ENCODE measurements at places on chromosomes 2 and 18.

DNA sequence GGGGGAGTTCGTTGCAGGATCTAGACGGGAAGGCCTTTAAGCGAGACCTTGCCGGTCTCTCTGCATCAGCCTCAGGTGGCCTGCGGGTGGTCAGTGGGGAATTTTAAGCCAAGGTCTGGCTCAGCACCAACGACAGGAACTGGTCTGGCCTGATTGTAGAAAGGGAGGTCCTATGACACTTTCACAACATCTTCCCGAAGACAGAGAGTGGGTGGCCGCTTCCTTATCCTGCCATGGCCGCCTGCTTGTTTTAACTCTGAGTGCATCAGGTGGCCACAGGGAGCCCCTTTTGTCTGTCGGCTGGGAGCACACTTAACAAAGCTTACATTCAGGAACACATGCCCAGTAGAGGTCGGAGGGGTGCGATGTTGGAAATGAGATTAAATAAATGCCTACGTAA lies 363.7 kb upstream of the MYT1L start:
- no peak for DNase-seq

DNA sequence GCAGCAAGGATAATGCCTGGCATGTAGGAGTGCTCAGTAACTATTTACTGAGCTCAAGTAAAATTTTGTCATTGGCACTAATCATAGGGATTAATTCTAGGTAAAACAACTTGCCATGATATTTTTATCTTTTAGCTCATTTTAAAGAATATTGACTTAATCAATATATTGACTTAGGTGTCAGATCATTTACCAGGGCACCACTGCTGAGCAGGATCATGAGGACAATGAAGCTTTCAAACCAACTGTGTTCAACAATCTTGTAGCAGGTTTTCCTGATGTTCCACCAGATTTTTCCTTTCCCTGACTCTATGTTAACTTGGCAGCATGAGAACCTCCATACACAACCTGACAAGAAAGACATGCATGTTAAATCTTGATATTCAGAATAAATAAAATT lies 114.5 kb upstream of the SCN1A start:
- DNase-seq, result no peak

DNA sequence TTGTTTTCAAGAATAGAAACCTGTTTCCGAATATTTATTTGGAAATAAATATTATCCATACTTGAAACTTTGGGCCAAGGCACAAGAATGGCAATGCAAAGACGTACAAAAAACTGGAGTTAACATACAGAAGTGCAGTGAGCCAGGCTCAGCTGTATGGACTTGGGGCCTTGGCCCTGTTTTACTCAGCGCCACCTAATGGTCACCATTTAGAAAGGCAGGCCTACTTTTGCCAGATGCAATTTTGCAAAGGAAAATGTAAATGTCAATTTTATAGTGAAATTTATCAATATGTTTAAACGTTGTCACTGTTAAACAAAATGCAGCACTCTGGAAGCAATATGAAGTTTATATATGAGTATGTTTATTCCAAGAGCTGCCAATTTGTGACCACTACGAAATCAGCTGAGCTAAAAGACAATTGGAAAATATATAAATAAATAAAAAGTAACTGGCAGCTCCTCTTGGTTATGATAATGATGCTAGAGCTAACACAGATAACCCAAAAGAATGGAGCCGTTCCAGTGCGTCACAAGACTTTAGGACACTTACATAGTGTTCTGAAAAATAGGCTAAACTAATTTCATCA lies 155.0 kb downstream of the ARHGAP15 start:
- peak; percentile 13 for DNase-seq

GRCh38 chr2:31107591-31108300 lies 30.5 kb downstream of the GALNT14 start:
- no peak for DNase-seq

- no peak for DNase-seq
Observed at GRCh38 chr18:54806526-54806925, 21.8 kb upstream of the RAB27B start.
